ENCODE measurements at places on chromosomes 3 and 15. TPM values are rescaled to one million over a fixed set of nuclear protein-coding genes. Genes with fewer than 3 reads are reported as not detected.
A peak's percentile ranks its signal among the peaks of the same experiment; 100 is the strongest.

DNA sequence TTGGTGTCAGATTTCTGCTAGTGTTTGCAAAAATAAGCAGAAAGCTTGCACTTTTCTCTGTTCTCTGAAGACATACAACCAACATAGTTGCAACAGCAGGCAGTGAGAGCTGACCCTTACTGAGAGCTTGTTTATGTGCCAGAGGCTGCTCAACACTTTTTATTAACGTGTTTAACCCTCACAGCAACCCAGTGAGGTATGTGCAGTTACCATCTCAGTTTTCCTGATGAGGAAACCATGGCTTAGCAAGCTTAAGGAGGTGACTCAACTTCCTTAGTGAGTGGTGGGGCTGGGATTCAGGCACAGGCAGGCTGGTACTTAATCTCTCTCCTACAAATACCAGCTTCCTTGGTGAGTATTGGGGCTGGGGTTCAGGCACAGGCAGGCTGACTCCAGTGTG, 158.1 kb upstream of the CTDSPL start:
- DNase-seq, result no peak

GRCh38 chr3:158453865-158454264, 117.1 kb upstream of the MLF1 start:
- DNase-seq, result no peak

DNA sequence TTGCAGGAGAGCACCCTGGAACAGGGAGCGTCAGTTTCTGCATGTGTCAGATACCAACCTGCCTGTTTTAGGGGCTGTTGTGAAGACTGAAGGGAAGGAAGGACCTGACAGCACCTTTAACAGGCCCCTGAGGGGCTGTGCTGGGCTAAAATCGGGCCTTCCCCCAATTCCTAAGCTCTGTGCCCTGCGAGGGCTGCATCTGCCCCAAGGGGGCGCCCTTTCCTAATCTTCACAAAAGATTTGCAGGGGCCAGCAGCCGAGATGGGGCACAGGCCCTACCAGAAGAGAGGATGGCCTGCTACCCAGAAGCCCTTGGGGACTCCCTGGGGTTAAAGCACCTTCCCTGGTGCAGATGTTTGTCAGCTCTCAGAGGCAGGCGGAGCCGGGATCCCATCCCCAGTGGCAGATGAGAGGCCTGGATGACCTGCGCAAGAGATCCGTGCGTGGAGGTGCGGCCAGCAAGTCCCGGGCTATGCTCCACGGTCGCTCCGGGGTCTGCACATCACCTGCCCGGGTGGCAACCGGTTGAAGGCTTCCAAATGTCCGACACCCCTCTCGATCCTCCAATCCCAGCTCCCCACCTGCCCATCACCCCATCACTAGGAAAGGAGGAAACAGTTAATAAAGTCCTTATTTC, 53.6 kb downstream of the RHCG start:
- DNase-seq, result peak; percentile 96

DNA sequence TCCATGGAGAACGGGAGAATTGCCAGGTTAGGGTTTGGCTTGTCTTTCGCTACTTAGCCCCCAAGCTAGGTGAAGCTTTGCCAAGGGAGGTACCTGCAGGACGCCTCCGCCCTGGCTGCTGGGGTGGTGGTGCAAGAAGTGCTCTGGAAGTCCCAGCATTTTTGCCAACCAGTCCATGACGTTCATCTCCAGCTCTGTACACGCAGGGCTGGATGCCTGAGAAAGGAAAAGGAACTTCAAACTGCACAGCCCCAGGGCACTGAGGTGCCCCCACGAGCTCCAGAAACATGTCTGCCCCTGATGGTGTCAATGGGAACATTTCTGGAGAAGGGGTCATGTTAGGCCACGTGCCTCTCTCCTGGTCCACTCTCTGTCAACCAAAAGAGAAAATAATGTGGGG, 8.2 kb downstream of the HDC start:
- DNase-seq, result no peak

DNA sequence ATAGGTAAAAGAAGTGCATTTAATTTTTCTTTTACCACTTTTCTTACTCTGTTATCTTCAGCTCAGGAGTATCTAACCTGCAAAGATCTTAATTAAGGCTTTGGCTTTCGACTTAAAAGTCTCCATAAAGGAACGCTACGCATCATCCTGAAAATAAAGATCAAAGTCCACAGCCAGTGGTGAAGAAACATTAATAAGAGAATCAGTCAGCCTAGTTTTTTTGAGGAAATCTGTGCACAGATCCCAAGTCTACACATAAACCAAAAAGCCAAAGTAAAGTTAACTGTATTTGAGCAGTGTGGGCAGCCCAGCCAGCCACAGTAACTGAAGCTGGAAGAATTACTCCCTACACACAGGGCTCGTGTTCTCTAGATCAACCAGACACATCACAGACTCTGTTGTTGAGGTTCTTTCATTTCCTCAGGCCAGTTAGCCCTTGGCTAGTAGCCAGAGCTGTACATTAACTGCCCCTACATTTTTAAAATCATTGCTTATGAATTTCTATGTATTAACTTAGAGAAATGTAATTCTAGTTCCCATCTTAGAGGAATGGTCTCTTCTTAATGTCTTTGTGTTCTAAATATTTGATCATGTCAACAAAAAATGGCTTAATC, 6.9 kb downstream of the LRRC2 start:
- no peak for DNase-seq

GRCh38 chr3:64131725-64132469, 93.4 kb downstream of the PRICKLE2 start:
- DNase-seq, result no peak

C3orf70 gene
- total RNA-seq, result 1.4 TPM

NEIL1 gene
- 5.0 TPM for total RNA-seq

RTP3 gene
- total RNA-seq, result not detected
